ENCODE measurements at places on chromosomes 2 and 18. TPM values are rescaled to one million over a fixed set of nuclear protein-coding genes. Genes with fewer than 3 reads are reported as not detected.

GLS gene
- total RNA-seq, result 53.7 TPM

CYP1B1 gene
- total RNA-seq, result 25.1 TPM

TRIM54 gene
- 136 TPM for total RNA-seq

ZCCHC2 gene
- total RNA-seq, result 16.8 TPM

TBR1 gene
- total RNA-seq, result not detected

TMEM87B gene
- total RNA-seq, result 7.7 TPM

POTEC gene
- not detected for total RNA-seq

C1GALT1C1L gene
- total RNA-seq, result 0.98 TPM

TAF4B gene
- 2.4 TPM for total RNA-seq

OXER1 gene
- 0.47 TPM for total RNA-seq

CNGA3 gene
- total RNA-seq, result not detected

RNF125 gene
- 1.7 TPM for total RNA-seq

KIDINS220 gene
- 36.1 TPM for total RNA-seq

EN1 gene
- total RNA-seq, result not detected

STAT4 gene
- 27.3 TPM for total RNA-seq

SCYGR4 gene
- not detected for total RNA-seq

BMPR2 gene
- total RNA-seq, result 68.5 TPM

TRIM43 gene
- not detected for total RNA-seq

MARS2 gene
- total RNA-seq, result 4.4 TPM

PROKR1 gene
- not detected for total RNA-seq

CIDEA gene
- 0.82 TPM for total RNA-seq

FBXO48 gene
- total RNA-seq, result 0.67 TPM

GREB1 gene
- total RNA-seq, result 3.1 TPM

LYPD1 gene
- total RNA-seq, result 0.22 TPM

LOXHD1 gene
- total RNA-seq, result 0.11 TPM

TWSG1 gene
- 16.6 TPM for total RNA-seq

TUBA4B gene
- not detected for total RNA-seq

RRM2 gene
- total RNA-seq, result 0.08 TPM

TTL gene
- total RNA-seq, result 32.4 TPM

OR6B2 gene
- not detected for total RNA-seq

SRD5A2 gene
- not detected for total RNA-seq

GATA6 gene
- total RNA-seq, result 88.7 TPM

STPG4 gene
- not detected for total RNA-seq

DCDC2C gene
- total RNA-seq, result not detected

STON1 gene
- 15.9 TPM for total RNA-seq

METAP1D gene
- total RNA-seq, result 2.3 TPM

GALNT13 gene
- total RNA-seq, result 0.55 TPM

CASP10 gene
- 6.8 TPM for total RNA-seq

COL3A1 gene
- 86.4 TPM for total RNA-seq

CDH7 gene
- not detected for total RNA-seq

PRKAG3 gene
- total RNA-seq, result 0.19 TPM

TMBIM1 gene
- 82.8 TPM for total RNA-seq

BMP10 gene
- 5,642 TPM for total RNA-seq

KATNAL2 gene
- total RNA-seq, result 3.7 TPM

REG3A gene
- total RNA-seq, result not detected
